ENCODE measurements at places on chromosomes 4 and X.
A peak's percentile ranks its signal among the peaks of the same experiment; 100 is the strongest.

DNA sequence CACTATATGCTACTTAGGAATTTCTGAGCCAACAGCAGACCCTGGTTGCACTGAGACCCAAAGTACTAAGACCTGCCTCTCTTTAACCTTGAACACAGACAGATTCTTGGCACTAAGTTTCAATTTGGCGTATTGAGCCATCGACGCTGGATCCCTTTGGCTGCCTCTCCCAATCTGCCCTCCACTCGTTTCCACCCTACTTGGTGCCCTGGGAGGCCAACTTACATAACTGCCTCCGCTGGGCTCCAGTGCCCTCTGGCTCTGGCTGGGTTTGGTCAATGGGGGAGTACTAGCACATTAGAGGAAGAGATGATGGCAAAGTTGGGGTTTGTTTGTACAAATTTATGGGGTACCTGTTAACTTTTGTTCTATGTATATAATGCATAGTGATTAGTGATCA is 63.5 kb downstream of the TMEM156 start:
- DNase-seq, result no peak

DNA sequence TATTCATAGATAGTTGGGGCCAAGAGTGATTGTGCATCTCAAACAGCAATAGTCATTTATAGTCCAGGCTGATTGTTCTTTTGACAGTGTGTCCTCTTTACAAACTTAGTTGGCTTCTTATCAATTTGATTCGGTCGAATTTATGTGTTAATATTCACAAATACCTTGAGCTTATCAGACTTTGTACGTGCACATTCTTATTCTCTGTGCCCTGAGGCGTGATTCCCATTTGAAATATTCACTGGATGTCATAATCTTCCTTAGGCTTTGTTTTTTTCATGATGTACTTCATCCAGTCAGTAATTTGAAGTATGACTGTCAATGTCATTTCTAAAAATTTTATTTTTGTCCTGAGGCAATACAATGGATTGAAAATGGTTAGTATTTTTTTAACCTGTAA is 263.5 kb upstream of the PCDH7 start:
- DNase-seq, result no peak

- no peak for DNase-seq
Measured at GRCh38 chr4:169014586-169014985, 4.5 kb upstream of the CBR4 start.

DNA sequence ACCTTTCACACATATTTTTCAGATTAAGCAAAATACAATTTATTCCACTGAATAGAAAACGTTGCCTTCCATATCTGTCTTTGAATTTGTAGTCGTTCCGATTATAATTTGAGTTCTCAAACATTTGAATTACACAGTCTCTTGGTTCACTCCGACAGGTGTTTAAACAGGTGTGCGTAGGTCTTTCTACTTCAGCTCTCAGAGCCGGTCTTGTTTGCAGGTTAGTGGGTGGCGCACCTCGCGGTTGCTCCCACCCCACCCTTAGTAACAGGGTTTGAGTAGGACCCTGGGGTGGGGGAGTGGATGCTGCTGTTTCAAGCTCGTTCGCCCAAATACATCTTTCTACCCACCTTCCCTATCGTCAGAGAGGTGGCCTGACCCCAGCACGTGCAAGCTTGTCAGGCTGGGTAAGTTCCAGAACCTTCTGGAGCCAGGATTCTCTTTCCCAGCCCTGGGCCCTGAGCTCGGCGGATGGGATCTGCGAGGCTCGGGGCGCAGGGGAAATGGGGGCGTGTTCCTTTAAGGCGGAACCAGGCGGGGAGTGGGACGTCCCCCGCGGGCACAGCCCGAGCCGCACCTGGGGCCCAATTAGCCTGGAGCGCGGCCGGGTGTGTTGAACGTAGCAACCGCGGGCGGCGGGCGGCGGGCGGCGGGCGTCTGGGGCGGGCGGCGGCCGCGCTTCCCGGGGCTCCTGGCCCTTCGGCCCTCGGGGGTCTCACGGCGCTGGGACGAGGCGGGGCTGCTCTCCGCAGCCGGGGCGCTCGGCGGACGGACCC is at the start of gene FAM149A:
FAM149A (plus strand) TSS at position 591 of the 776 bp plus-strand sequence.
- DNase-seq, result no peak

- no peak for DNase-seq
Measured at GRCh38 chr4:76800902-76801301, 97.0 kb downstream of the SOWAHB start.

- DNase-seq, result peak; percentile 86
Measured at GRCh38 chrX:24024819-24025740, 1.9 kb downstream of the KLHL15 start.

- no peak for DNase-seq
Measured at GRCh38 chr4:118369231-118369630, 16.4 kb upstream of the PRSS12 start.

DNA sequence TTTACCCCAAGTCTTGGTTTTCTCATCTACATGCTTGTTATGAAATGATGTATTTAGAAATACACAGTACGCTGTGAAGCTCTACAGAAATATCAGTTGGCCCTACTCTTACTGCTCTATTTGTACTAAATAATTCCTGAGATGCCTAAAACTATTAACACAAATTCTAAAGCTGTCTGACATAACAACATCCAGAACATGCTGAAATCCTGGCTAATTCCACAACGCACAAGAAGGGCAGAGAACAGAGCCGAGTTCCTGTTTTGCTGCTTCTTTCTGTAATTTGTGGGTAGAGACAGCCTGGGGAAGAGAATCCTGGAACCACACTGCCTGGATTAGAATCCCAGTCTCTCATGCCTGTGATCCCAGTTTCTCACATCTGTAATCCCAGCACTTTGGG is 59.0 kb downstream of the ZNF827 start:
- no peak for DNase-seq

- DNase-seq, result no peak
Measured at GRCh38 chr4:66169341-66169740, 499.1 kb upstream of the EPHA5 start.

GRCh38 chr4:3367866-3368265 is 73.9 kb upstream of the HGFAC start:
- no peak for DNase-seq

GRCh38 chrX:10054396-10054795 is 87.2 kb downstream of the CLDN34 start:
- no peak for DNase-seq

DNA sequence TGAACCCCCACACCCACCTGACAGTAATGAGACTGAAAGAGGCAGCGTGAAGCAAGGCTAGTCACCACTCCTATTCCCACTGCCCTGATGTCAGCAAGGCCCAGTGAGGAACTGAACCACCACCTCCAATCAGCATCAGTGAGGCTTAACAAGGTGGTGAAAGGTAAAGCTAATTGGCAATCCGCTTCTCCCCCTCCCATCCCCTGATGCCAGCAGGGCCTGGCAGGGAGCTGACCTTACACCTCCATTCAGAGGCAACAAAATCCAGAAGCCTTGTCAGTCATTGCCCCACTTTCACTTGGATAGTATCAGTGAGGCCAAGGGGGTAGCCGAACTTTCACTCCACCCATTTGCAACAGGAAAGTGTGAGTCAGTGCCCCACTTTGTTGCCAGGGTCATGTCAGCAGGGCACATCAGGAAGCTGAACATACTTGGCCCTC is 60.8 kb downstream of the AWAT2 start:
- no peak for DNase-seq

GRCh38 chr4:73528171-73528570 is 46.6 kb downstream of the AFM start:
- no peak for DNase-seq

DNA sequence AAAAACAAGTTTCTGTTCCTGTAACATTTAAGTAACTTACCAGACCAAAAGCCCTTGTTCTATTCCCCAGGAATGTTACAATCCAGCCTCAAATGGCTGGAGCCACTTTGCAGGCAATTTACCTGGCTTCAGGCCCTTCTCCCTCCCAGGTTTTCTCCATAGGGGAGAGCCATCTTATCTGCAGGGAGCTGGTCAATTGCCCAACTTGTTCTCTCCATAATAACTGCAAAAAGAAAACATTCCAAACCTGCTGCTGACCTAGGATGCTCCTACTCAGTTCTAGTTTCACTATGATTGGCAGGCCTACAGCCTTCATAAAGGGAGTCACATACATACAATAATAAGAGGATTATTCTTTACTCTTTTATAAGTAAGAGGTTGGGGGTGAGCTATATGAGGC is 670.7 kb downstream of the PCDH7 start:
- DNase-seq, result no peak

GRCh38 chrX:34624416-34624815 is 32.7 kb downstream of the TMEM47 start:
- DNase-seq, result no peak

DNA sequence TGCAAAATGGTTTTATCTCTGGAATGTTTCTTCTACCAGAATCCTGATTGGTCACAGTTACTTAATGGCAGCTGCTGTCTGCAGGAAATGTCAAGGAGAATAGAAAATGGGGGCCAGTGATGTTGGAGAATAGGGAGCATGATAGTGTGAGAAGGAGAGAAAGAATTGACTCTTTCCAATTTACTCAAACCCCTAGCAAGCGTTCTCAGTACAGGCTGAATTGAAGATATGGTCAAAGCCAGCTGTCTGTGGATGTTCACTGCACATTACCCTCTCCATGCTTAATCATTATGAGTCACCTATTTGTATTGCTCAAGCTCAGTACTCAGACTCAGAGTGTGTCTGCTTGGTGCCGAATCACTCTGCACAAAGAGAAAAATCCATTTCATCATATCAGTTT is 57.8 kb upstream of the FAM47B start:
- DNase-seq, result no peak

DNA sequence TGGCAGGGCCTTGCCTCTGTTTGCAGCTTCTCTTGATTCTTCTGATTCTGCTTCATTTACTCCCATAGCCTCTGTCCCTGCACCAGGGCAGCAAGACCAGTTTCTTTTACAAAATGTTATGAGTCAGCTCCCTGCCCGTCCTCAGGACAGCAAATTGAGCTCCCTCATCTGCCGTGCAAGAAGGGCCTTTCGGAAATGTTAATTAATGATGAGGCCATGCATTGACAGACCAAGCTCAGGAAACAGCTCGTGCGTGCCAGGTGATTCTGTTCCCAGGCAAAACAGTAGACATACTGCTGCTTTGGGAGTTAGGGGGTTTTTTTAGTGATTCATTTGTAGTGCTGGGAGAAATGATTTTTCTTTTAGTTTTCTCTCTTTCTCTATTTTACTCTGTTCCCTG is 231.7 kb downstream of the FBXW7 start:
- DNase-seq, result no peak

GRCh38 chr4:110003401-110004187 is 90.9 kb downstream of the EGF start:
- DNase-seq, result no peak

GRCh38 chr4:156662921-156663320 is 308.7 kb downstream of the PDGFC start:
- no peak for DNase-seq

GRCh38 chr4:110492522-110492921 is 16.6 kb downstream of the ENPEP start:
- DNase-seq, result no peak

GRCh38 chr4:139454111-139455045 is at the start of gene RAB33B:
RAB33B (plus strand) TSS chr4:139454121; CDS start chr4:139454196, 75 bp downstream.
- no peak for DNase-seq

GRCh38 chrX:68574240-68574639 is 73.2 kb upstream of the STARD8 start:
- no peak for DNase-seq

DNA sequence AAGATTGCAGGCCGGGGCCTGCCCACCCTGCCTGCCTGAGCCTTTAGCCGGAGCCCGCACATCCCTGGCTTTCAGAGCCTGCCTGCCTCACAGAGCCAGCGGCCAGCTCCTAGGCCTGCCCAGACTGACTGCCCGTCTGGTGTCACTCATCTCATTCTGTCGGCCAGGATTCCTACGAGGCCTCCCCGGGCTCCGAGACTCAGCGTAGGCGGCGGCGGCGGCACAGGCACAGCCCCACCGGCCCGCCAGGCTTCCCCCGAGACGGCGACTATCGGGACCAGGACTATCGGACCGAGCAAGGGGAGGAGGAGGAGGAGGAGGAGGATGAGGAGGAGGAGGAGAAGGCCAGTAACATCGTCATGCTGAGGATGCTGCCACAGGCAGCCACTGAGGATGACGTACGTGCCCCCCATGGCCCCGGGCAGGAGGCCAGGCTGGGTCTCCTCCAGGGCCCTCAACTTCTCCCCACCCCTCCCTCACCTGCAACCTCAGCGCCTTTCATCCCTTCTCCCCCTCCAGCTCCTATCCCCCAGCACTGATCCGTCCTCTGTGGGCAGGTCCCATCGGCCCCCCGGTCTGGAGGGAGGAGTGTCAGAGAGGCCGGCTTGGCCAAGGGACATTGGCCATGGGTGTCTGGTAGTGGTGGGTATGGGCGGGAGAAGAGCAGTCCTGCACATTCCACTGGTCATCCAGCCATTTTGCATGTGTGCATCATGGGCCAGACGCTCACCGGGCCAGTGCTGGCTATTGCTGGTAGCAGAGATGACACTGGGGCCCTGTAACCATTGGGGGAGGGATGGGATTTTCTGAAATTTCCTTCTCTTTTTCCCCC is 22.6 kb upstream of the UBA1 start:
- DNase-seq, result no peak
